Stimulated activated CD8-positive, alpha-beta memory T cell treated with anti-CD3 and anti-CD28 coated beads, Interleukin-4, amount 100 ng/mL, for 4 hours (primary cell): ENCODE measurements at places on chromosomes 16 and 17.

DNA sequence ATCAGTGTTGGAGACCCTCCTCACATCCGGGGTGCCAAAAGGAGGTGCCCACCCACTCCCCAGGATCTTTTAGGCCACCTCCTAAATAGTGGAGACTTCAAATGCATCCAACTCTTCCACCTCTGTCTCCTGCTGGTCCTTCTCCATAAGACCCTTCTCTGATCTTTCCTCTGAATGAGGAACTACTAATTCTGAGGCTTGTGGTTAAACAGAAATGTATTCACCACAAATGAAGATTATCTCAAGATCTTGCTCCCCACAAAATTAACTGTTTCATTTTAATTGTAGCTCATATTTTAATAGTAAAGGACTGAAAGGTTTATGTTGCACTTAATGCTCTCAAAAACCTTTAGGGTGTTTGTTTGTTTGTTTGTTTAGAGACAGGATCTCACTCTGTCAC is 34.1 kb downstream of the TLE7 start:
- no peak for DNase-seq

GRCh38 chr17:47718634-47719405 is 14.2 kb upstream of the TBX21 start:
- no peak for DNase-seq

DNA sequence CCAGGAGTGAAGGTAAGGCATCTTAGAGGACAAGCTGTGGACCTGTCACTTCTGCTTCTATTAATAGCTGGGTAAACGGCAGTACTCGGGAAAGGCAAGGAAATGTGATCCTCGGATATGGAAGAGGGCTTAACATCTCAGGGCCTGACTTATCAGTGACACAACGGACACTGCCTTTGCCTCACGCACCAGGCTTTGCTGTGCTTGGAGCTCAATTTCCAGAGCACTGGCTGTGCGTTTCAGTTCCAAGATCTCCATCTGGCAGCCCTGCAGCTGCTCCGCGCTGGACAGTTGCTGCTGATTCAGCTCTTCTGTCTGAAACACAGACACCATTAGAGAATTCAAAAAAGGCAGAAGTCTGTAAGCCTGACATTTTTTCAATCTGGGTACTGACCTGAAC is 3.5 kb downstream of the KRT40 start:
- DNase-seq, result no peak

GRCh38 chr17:35368081-35368830 is 5.2 kb downstream of the SLFN11 start:
- no peak for DNase-seq

- DNase-seq, result no peak
Observed at GRCh38 chr17:44751806-44752205, 7.0 kb upstream of the ADAM11 start.

DNA sequence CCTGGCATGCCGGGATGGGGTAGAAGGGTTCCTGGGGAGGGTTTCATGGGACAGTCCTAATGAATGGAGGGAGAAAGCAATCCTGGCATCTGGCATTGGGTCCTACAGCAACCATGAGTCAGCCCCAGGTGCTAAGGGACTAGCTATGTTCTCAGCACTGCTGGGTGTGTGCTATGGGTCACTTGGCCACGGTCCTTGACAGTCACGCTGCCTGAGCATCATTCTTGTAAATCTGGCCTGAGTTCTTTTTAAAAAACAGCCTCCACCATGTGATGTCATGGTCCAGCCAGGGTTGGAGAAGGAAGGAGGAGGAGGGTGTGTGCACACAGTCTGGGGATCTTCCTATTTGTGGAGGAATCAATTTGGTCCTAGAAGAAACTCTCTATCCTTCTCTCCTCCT is 6.2 kb upstream of the RAMP2 start:
- no peak for DNase-seq

GRCh38 chr17:67016039-67016762 is 28.2 kb upstream of the CACNG1 start:
- no peak for DNase-seq

- no peak for DNase-seq
Observed at GRCh38 chr17:57726213-57726790, 18.8 kb downstream of the CCDC182 start.

DNA sequence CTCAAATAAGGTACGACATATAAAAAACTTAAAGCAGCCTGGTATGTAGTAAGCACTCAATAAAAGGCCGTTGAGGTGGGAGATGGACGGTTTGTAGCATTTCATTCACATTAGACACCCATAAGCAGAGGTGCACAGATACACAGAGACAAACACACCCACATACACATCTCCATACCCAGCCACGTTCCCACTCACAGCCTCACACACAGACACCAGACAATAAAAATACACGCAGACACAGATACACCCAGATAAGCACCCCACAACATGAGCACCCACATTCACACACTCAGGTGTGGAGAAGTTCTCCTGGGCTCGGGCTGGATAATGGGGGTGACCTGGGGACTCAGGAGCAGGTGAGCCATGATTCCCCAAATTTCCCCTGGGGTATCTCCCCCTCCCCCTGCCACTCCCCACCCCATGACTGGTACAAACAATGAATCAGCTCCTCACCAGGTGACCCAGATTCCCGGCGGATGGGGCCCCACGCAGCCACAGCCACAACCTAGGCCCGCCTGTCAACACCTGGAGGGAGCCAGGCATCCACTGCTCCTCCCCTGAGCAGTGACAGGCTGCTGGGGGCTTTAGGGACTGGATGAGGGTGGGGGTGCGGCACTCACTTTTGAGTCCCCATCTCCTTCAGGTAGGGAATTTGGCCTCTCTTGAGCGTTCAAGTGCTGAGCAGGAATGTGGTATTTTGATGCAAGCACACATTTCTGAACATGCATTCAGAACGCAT is 2.7 kb downstream of the DLX3 start:
- DNase-seq, result no peak

DNA sequence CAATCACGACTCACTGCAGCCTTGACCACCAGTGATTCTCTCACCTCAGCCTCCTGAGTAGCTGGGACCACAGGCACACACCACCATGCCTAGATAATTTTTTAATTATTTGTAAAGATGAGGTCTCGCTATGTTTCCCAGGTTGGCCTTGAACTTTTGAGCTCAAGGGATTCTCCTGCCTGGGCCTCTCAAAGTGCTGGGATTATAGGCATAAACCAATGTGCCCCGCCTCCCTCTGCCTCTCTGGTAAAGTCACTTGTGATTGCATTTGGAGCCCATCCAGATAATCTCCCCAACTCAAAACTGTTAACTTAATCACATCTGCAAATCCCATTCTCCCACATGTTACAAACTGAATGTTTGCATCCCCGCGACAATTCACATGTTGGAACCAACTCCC is 11.8 kb upstream of the PECAM1 start:
- no peak for DNase-seq

DNA sequence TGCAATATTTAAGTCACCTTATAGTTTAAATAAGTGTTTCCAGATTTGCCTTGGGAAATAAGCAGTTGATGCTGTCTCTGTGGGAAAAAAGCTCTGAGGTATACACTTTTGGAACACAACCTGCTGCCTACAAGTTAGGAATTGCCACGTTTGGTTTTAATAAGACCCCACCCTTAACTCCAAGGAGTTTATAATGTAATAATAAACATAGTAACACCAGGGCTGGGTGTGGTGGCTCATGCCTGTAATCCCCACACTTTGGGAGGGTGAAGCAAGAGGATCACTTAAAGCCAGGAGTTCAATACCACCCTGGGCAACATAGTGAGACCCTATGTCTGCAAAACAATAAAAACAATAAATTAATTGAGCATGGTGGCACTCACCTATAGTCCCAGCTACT is 15.9 kb upstream of the SMG1 start:
- no peak for DNase-seq
